Caco-2 (cell line): ENCODE measurements at places on chromosomes 4 and X. TPM values are rescaled to one million over a fixed set of nuclear protein-coding genes. Genes with fewer than 3 reads are reported as not detected.

DNA sequence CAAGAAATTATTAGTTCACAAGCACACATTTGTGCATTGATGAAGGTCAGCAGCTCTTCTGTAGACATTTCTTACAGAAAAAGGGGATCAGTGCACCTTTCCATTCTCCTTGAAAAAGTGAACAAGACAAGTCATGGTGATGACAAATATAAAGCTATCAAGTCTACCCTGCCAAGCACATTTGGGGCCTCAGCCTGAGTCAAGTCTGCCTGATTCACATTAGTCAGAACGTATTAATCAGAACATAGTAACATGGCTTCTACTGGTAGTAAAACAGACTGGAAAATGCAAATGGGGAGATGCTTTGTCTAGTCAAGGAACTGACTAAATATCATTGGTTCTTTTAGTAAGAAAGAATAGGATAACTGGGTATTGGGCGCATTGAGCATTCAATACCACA is 2305.1 kb downstream of the PCDH7 start:
- no peak overlapping the region for H3K27ac ChIP-seq
- no peak overlapping the region for H3K4me3 ChIP-seq
- DNase-seq = no peak
- H3K4me1 ChIP-seq = no peaks in the 10 kb centered on the region
- no peaks in the 10 kb centered on the region for H3K36me3 ChIP-seq

DNA sequence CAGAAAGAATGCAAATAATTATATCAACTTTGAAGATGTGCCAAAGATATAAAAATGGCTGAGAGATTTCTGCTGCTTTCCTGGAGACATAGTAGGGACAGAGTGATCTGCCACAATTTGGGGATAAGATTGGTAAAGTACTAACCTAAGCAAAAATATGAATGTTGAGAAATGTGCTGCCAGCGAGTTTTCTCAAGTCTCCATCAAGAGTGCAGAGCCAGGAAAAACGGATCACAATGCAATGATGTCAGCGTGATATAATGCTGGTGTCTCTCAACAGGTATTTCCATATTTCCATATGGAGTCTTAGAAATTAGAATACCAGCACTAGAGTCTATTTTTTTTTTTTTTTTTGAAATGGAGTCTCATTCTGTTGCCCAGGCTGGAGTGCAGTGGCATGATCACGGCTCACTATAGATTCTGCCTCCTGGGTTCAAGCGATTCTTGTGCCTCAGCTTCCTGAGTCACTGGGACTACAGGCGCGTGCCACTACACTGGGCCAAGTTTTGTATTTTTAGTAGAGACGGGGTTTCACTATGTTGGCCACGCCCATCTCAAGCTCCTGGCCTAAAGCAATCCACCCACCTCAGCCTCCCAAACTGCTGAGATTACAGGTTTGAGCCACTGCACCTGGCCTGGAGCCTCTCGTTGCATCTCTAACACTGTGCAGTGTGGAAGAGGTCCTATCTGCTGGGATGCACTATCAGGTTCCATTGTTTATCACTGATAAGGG is 893.5 kb downstream of the TRIML1 start:
- no peaks in the 10 kb centered on the region for H3K4me1 ChIP-seq
- no peaks in the 10 kb centered on the region for H3K27me3 ChIP-seq
- no peaks in the 10 kb centered on the region for H3K36me3 ChIP-seq

GRCh38 chr4:17811078-17811603 is 362 bp downstream of the NCAPG start:
- DNase-seq = peak; percentile 36
- H3K27me3 ChIP-seq = no peaks in the 10 kb centered on the region
- H3K4me1 ChIP-seq = peaks cover 5% of the 10 kb centered on the region; the same call in 1 of the 2 replicates
- peak overlapping the region; percentile 95 for H3K27ac ChIP-seq
- H3K36me3 ChIP-seq = no peaks in the 10 kb centered on the region

DNA sequence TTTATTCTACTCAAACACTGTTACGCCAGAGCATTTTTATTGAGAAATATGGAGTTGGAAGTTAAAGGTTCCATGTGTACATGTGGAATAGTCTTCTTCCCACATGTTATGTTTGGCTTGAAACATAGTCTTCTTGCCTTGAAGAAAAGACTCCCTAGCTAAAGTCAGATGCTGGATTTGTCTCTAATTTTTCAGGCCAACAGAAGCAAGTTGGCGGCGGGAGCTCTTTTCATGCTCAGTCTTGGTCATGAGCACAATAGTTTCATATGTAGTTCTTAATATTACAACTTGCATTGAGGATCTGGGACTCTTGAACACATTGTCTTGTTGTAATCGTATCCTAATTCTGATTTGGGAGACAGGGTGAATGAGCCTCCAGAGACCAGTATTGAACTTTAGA is 19.4 kb downstream of the SEPTIN11 start:
- no peak for DNase-seq
- H3K27ac ChIP-seq = no peak overlapping the region
- H3K27me3 ChIP-seq = no peaks in the 10 kb centered on the region
- H3K4me3 ChIP-seq = no peak overlapping the region
- H3K36me3 ChIP-seq = no peaks in the 10 kb centered on the region; the same call in 1 of the 2 replicates

The TSPAN7 gene
- total RNA-seq = 0.91 and 1.7 TPM in 2 replicates

GRCh38 chrX:37075892-37076595 is 67.9 kb downstream of the FAM47C start:
- DNase-seq = no peak
- no peak overlapping the region for H3K27ac ChIP-seq
- H3K27me3 ChIP-seq = no peaks in the 10 kb centered on the region
- no peak overlapping the region for H3K4me3 ChIP-seq

- H3K27me3 ChIP-seq = no peaks in the 10 kb centered on the region
- H3K36me3 ChIP-seq = no peaks in the 10 kb centered on the region
- H3K4me1 ChIP-seq = no peaks in the 10 kb centered on the region
- no peak overlapping the region for H3K4me3 ChIP-seq
- no peak for DNase-seq
- no peak overlapping the region for H3K27ac ChIP-seq
These were observed 231.1 kb upstream of the ARHGAP24 start for GRCh38 chr4:85243857-85244256.

- no peak overlapping the region for H3K4me3 ChIP-seq
- no peaks in the 10 kb centered on the region for H3K36me3 ChIP-seq
- H3K4me1 ChIP-seq = no peaks in the 10 kb centered on the region
- H3K27me3 ChIP-seq = no peaks in the 10 kb centered on the region
- DNase-seq = peak; percentile 63
These were observed 88.6 kb downstream of the PALLD start for GRCh38 chr4:168585168-168586091.

The CCKAR gene
- 1.9 and 2.0 TPM in 2 replicates for total RNA-seq

- peaks cover 11% of the 10 kb centered on the region for H3K4me1 ChIP-seq
- H3K27ac ChIP-seq = peak overlapping the region; percentile 93
- peak; percentile 63 for DNase-seq
- H3K4me3 ChIP-seq = peak overlapping the region; percentile 59
These were observed 78.0 kb upstream of the BCOR start for GRCh38 chrX:40175511-40176350.

GRCh38 chr4:19214591-19215186 is 1037.0 kb upstream of the SLIT2 start:
- no peak overlapping the region for H3K4me3 ChIP-seq
- H3K27me3 ChIP-seq = no peaks in the 10 kb centered on the region
- no peaks in the 10 kb centered on the region for H3K4me1 ChIP-seq
- no peaks in the 10 kb centered on the region for H3K36me3 ChIP-seq
- H3K27ac ChIP-seq = no peak overlapping the region

DNA sequence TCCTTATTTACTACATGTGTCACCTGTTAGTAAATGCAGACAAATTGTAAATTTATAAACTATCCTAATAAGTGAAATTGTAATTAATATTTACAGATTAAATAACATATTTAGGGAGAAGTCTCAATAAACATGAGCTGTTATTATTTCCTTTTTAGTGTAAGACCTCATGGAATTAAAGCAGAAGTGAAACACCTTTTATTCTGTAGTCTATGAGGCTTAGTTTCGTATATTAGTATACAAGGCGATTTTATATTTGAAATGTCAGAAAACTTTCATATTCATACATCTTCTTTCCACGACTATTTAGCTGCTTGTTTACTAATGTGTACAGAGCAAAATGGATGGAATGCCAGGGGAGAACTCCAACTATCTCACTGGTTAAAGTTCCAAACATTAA is 414.4 kb downstream of the ARHGAP24 start:
- no peak overlapping the region for H3K27ac ChIP-seq
- DNase-seq = no peak
- no peaks in the 10 kb centered on the region for H3K27me3 ChIP-seq
- H3K4me1 ChIP-seq = no peaks in the 10 kb centered on the region
- no peak overlapping the region for H3K4me3 ChIP-seq
- no peaks in the 10 kb centered on the region for H3K36me3 ChIP-seq

The UGT2B17 gene
- 0.19 and 0.20 TPM in 2 replicates for total RNA-seq

DNA sequence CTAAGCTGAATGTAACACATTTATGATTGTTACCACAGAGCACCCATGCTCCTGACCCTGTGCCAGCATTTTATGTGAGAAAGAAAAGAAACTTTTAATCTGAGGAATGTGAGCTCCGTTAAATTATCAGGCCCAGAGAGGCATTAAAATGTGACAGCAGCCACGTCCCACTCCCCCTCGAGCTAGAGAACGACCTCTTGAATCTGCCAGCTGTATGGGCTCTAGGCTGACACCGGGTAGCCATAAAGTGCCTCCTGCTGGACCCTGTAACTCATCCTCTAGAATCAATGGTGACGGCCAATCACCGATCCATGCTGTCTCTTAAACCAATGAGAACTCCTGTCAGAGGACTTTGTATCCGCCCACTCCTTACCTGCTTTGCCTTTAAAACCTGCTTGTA is 110.2 kb upstream of the ADRA2C start:
- DNase-seq = no peak
- H3K27ac ChIP-seq = no peak overlapping the region
- no peaks in the 10 kb centered on the region for H3K36me3 ChIP-seq
- H3K4me1 ChIP-seq = 0 out of 2 replicates have a peak, but pooled peaks cover 5% of the 10 kb centered on the region
- H3K4me3 ChIP-seq = no peak overlapping the region

The CDS1 gene
- total RNA-seq = 17.7 and 18.1 TPM in 2 replicates

The SPANXN4 gene
- total RNA-seq = not detected in 2 replicates

The SORBS2 gene
- total RNA-seq = 47.7 and 59.7 TPM in 2 replicates

- DNase-seq = no peak
- no peak overlapping the region for H3K4me3 ChIP-seq
- H3K27me3 ChIP-seq = no peaks in the 10 kb centered on the region
- H3K27ac ChIP-seq = no peak overlapping the region
- H3K4me1 ChIP-seq = no peaks in the 10 kb centered on the region
These were observed 51.4 kb upstream of the MND1 start for GRCh38 chr4:153292897-153293741.

- no peak for DNase-seq
- no peak overlapping the region for H3K27ac ChIP-seq
- no peak overlapping the region for H3K4me3 ChIP-seq
- no peaks in the 10 kb centered on the region for H3K36me3 ChIP-seq
These were observed 32.4 kb downstream of the PPARGC1A start for GRCh38 chr4:23857367-23857959.

- no peak overlapping the region for H3K4me3 ChIP-seq
- H3K36me3 ChIP-seq = no peaks in the 10 kb centered on the region
- H3K4me1 ChIP-seq = peaks cover 6% of the 10 kb centered on the region; the same call in 1 of the 2 replicates
- H3K27me3 ChIP-seq = no peaks in the 10 kb centered on the region
- H3K27ac ChIP-seq = no peak overlapping the region
These were observed 95.1 kb downstream of the AFAP1 start for GRCh38 chr4:7844594-7844991.

DNA sequence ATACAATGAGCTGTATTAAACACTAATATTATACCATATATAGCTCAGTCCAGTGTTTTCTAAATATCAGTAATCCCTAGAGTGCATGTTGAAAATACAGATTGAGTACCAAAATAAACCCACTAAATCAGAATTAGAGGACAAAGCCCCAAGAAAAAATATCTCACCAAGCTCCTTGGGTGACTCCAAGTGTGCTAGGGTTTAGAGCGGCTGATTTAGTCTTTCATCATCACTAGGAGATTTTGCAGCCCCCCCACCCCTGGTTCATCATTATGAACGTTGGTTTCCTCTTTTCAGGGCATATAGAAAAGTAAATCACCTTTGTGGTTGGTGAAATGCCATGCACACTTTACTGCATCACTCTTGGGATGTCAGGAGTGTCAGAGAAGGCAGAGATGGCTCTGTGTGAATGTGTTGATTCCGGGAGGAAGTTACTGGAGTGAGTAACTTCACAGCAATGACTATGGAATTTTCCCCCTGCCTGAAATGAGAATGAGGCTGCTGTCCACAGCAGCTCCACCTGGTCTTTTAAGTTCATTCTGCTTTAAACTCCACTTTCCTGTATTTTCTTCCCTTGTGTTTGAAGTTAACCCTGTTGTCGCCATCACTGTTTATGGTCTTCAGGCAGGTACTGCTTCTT is 25.2 kb upstream of the ANAPC4 start:
- no peaks in the 10 kb centered on the region for H3K27me3 ChIP-seq
- no peaks in the 10 kb centered on the region; the same call in 1 of the 2 replicates for H3K36me3 ChIP-seq
- H3K4me1 ChIP-seq = no peaks in the 10 kb centered on the region
- no peak overlapping the region for H3K4me3 ChIP-seq
- H3K27ac ChIP-seq = no peak overlapping the region
- no peak for DNase-seq

- no peak for DNase-seq
- H3K27ac ChIP-seq = no peak overlapping the region
- H3K4me3 ChIP-seq = no peak overlapping the region
- no peaks in the 10 kb centered on the region for H3K4me1 ChIP-seq
These were observed 11.0 kb upstream of the ARHGEF38 start for GRCh38 chr4:105541420-105541819.

The CXorf49 gene
- not detected in 2 replicates for total RNA-seq

DNA sequence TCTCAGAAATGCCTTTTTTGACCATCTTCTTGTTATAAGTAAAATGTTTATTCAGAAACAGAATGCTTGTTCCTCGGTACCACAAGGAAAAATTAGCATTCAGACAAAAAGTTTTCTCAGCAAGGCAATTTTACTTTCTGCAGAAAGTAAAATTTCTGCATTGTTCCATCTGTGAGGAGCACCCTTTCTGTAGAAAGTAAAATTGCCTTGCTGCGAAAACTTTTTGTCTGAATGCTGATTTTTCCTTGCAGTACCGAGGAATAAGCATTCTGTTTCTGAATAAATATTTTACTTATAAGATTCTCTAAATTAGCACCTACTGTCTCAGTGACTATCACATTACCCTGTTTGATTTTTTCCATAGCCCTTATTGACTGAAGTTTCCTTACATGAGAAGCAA is 24.8 kb downstream of the ITGB1BP2 start:
- no peak for DNase-seq
- no peak overlapping the region for H3K27ac ChIP-seq
- H3K4me1 ChIP-seq = no peaks in the 10 kb centered on the region
- no peaks in the 10 kb centered on the region for H3K36me3 ChIP-seq
- no peaks in the 10 kb centered on the region for H3K27me3 ChIP-seq
- H3K4me3 ChIP-seq = no peak overlapping the region
